Stimulated activated CD4-positive, alpha-beta T cell treated with anti-CD3 and anti-CD28 coated beads, Interleukin-1b, Interleukin-23, amount 100 ng/mL, for 1 hour (primary cell): ENCODE measurements at places on chromosomes 3 and 15.

- no peak for DNase-seq
Measured at GRCh38 chr3:72339670-72340030, 508.6 kb downstream of the SHQ1 start.

DNA sequence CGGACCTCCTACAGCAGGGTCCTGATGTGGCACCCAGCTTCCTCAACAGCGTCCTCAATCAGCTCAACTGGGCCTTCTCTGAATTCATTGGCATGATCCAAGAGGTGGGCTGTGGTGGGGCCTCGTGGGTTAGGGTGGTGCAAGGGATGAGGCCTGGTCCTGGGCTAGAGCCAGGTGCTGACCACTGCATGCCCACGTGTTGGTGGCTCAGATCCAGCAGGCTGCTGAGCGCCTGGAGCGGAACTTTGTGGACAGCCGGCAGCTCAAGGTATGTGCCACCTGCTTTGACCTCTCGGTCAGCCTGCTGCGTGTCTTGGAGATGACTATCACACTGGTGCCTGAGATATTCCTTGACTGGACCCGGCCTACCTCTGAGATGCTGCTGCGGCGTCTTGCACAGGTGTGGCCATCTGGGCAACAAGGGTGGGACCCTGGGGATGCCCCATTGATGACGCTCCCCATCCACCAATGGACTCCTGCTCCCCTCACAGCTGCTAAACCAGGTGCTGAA, 3.8 kb downstream of the AMIGO3 start:
- no peak for DNase-seq

DNA sequence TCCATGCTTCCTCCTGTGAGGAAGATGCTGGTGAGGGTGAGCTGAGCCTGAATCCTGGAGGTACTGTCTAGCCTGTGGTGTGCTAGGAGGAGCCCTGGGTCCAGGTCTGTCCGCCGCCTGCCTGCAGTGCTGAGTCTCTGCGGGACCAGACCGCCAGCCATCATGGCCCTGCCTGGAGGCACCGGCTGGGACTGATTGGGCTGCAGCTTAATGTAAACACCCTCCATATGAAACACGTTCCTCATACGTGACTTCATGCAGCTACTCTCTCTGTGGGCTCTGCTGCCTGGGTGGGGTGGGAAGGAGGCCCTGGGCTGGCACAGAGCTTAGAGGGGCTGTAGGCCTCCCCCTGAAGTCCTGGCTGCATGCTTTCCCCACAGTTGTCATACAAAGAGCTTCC, 67.4 kb downstream of the FBLN2 start:
- no peak for DNase-seq

DNA sequence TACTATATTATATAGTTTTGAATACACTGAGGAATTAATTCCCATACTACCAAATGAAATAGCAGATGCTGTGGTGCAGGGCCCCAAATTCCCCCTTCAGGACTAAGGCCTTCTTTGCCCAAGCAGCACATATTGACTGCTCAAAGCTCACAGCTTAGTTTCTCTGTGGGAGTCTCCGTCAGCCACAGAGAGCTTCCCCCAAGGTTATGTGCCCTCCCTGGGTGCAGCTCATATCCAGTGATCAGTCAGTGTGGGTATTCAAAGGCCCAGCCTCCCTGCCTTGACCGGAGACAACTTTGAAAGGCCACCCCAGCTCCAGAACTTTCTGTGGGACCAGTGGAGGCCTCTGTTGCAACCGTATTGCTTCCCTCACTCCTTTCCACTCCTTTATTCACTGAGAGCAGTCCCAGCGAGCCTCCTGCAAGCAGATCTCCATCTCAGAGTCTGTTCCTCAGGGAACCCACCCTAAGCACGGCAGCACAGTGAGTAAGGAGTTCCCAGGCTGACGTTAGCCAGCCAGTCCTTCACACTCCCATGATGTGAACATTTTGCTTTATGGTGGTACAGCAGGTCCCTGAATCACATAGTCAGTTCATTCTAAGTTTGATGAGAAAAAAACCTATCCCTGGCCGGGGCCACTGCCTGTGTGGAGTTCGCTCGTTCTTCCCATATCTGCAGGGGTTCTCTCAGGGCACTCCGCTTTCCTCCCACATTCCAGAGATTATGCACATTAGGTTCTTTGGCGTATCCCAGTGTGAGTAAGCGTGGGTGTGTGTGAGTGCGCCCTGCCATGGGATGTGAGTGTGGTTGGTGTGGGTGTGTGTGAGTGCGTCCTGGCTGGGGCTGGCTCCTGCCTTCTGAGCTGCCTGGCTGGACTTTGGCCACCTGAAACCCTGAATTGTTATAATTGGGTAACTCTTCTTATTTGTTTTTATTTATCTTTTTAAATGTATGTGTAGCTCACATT, 64.4 kb upstream of the PPARG start:
- no peak for DNase-seq

- no peak for DNase-seq
Measured at GRCh38 chr3:184590795-184591194, 29.2 kb downstream of the EPHB3 start.

- no peak for DNase-seq
Measured at GRCh38 chr3:175015056-175015635, 156.0 kb downstream of the NAALADL2 start.

DNA sequence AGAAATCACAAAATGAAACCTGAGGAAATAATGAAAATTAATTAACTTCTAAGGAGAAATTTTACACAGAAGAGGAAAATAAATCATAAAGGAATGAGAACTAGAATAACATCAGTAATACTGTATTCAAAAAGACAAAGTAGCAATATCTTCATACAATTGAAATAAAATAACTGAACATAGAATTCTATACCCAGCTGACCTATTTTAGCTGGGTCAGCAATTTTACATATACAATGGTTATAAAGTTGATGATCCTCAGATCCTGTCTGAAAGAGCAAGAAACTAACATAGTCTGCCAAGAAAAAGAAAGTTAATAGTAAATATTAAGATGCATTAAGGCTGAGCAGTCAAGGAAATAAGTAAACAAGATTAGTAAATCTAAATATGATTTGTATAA, 93.0 kb upstream of the P3H2 start:
- DNase-seq = no peak

- DNase-seq = no peak
Measured at GRCh38 chr15:86571873-86572272, 492.2 kb downstream of the AGBL1 start.

GRCh38 chr3:132418916-132419315, 1.6 kb downstream of the DNAJC13 start:
- DNase-seq = no peak

- DNase-seq = no peak
Measured at GRCh38 chr3:27976933-27977332, 254.8 kb upstream of the EOMES start.

GRCh38 chr3:100395679-100396431, 5.0 kb downstream of the TOMM70 start:
- DNase-seq = no peak

DNA sequence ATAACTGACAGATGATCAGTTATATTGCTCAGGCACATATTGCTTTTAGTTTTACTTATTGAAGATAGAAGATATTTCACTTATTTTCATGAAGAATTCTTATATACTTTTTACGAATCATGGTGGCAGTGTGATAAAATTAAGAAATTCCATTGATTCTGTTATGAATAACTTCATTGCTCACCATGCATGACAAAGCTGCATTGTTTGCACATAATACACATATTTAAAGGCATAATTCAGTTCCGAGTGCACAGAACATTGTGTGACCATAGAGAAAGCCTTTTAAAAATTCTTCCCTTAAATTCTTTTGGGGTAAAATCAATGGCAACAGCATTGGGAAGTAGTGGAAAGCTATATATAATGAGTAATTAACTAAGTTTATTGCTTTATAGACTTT, 82.5 kb upstream of the NAALADL2 start:
- DNase-seq = no peak

- DNase-seq = no peak
Measured at GRCh38 chr3:135911110-135911509, 54.4 kb upstream of the PPP2R3A start.

GRCh38 chr3:34842706-34843480, 796.4 kb upstream of the ARPP21 start:
- no peak for DNase-seq

- DNase-seq = no peak
Measured at GRCh38 chr3:168342946-168343850, 247.5 kb upstream of the GOLIM4 start.

DNA sequence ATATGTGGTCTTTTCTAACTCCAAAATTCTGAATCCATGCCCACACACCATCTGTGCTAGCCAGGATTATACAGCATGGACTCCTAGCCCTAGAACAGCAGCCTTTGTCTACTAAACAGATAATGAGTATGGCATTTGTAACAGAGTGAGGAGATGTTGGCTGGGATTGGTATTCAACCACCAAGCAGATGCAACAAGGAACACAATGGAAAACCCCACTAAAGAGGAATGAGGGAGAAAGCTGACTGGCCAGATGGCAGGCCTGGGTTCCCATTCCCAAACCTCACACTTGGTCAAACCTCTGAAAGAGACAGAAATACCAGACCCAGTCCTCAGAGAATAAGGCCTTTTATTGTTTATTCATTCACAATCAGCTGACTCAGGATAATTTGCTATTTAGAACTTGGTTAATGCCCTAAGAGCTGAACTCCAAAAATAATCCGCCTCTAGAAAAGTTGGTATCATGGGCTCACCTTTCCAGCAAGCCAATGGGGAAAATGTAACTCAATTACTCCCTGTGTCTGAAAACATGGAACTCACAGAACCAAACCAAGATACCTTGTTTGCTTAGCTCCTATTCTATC, 145.6 kb downstream of the LRRC3B start:
- DNase-seq = no peak

- DNase-seq = no peak
Measured at GRCh38 chr3:10473581-10474274, 31.7 kb downstream of the ATP2B2 start.

DNA sequence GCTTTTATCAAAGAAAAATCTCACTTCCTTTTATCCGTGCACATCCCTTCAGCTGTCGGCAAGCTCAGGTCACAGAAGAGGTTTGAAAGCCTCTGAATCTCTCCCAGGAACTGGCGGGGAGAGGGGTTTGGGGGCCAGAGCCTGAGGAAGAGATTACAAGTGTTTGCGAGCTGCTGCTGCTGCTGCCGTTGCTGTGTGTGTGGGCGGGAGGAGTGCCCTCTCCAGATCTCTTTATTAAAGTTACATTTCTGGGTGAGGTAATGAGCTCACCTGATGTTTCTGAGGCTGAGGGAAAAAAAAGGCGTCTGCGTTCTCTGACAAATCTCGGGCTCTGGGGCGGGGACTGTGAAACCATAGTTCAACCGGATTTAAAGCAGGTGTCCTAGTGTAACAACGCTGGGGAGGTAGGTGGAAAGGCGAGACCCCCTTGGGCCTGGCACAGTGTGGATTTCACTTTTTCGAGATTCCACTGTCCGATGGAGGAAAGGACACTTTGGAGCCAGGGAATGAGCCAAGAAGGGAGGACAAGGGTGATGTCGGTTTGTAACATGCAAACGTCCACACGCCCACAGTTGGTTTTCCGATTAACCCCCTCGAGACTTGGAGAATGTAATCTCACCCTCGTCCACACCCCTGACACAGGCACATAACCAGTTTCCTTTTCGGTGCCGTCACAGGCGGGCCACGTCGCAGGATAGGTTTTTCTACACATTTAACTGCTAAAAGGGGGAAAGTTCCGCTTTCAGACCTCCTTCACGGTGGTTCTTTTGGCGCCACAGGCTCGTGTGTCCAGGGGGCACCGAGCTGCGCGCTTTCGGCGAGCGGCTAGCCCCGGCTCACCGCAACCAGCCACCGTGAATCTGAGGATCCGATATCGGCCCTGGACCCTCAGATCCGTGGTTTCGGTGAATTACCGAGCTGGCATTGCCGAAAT, 2.1 kb downstream of the ALCAM start:
- peak; percentile 33 for DNase-seq

DNA sequence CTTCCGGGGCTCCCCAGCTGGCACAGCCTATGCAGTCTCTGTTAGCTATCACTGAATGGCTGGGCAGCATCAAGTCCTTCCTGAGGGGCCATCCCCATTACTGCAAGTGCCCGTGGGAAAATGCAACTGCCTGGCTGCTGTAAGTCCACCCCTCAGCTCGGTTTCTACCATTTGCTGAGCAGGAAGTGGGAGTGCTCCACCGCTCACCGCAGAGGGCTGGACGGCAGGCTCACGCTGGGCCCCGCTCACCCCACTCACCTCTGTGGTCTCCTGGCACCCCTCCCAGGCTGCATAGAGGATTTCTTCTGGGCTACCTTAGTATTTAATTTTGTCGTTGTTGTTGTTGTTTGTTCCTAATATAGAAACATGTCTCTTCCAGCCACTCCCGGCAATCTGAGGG, 270.2 kb downstream of the PLCL2 start:
- DNase-seq = no peak

DNA sequence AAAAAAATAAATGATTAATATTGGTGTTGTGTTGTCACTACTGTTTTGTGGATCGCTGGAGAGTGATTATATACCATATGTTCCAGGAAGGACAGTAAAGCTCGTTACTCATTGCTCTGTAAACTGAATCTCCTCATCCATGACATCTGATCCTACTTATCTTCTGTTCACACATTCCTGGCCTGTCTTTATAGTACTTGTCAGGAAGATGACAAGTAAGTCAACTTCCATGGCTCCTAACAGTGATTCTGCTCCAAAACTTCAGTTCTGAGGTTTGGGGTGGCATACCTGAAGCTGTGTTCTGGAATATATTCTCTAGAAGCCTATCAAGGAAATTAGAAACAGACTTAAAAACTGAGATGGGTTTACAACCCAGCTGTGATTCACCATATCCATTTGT, 288.9 kb downstream of the ZBBX start:
- DNase-seq = no peak

DNA sequence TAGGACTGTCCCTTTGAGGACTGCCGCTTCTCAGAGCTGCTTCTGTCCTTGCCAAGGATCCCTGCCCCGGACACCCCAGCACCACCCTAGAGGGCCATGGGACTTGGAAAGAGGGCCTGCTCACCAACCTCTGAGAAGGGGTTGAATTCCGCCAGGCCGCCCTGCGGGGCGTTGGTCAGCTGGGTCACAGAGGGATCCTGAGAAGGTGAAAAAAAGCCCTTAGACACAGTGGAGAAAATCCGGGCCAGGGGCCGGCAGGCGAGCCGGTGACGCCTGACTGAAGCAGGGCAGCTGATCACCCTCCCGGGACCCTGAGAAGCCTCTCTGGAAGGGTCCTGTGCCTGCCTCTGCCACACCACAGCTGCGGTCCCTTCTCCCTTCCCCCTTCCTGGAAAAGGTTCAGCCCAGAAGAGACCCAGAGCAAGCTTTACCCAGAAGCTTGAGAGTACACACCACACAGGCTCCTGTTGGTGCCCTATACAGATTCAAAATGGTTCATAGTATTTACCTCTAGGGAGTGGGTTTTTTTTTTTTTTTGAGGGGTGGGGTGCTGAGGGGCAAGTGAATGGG, 11.6 kb upstream of the ULK3 start:
- no peak for DNase-seq

GRCh38 chr3:557972-558371, 361.4 kb downstream of the CHL1 start:
- DNase-seq = no peak

DNA sequence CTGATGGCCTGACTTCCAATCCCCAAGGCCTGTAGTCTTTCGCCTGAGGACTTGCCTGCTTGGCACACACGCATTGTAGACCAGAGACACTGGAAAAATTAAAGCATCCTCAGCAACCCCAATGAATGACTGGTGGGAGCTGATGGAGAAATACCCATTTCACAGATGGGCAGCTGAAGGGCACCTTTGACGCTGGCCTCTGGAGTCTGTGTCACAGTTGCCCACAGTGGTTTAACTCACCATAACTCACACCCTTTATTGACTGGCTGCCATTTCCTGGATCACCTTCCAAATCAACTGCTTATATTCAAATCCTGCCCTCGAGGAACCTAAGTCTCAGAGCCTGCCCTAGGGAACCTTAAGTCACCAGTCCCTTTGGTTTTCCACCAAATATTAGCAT, 183.1 kb downstream of the SHQ1 start:
- DNase-seq = no peak

GRCh38 chr3:44339181-44340057, 853 bp downstream of the TCAIM start:
- DNase-seq = no peak
